A549 treated with Hydrocortisone at 1 μM for 4 hours (cell line): ENCODE measurements at places on chromosomes 2 and 18. TPM values are rescaled to one million over a fixed set of nuclear protein-coding genes. Genes with fewer than 3 reads are reported as not detected.

ZNF396 gene
- total RNA-seq, result 0.66 to 0.88 TPM (median 0.78 TPM) in 5 replicates

SFT2D3 gene
- 4.4 to 6.0 TPM (median 5.5 TPM) in 5 replicates for total RNA-seq

GATA6 gene
- 1.4 to 1.7 TPM (median 1.4 TPM) in 5 replicates for total RNA-seq

NTSR2 gene
- 0.05 to 0.09 TPM in 2 of 5 replicates, not detected in the others for total RNA-seq

PSME4 gene
- 43.4 to 57.2 TPM (median 46.7 TPM) in 5 replicates for total RNA-seq

ALLC gene
- total RNA-seq, result 0.07 TPM in 1 of 5 replicates, not detected in the others

SIGLEC15 gene
- 0.05 to 0.06 TPM in 2 of 5 replicates, not detected in the others for total RNA-seq

INHBB gene
- total RNA-seq, result 23.3 to 28.9 TPM (median 25.9 TPM) in 5 replicates

PPIL3 gene
- 20.4 to 28.6 TPM (median 23.9 TPM) in 5 replicates for total RNA-seq

CTNNA2 gene
- 0.15 to 0.36 TPM (median 0.21 TPM) in 5 replicates for total RNA-seq

SF3B6 gene
- 158 to 181 TPM (median 175 TPM) in 5 replicates for total RNA-seq

SERPINB4 gene
- 0.09 to 0.25 TPM (median 0.18 TPM) in 4 of 5 replicates, not detected in the other for total RNA-seq

MYCN gene
- total RNA-seq, result not detected in 5 replicates

PLGLB2 gene
- 0.13 to 0.32 TPM (median 0.16 TPM) in 5 replicates for total RNA-seq

GALNT13 gene
- 5.9 to 12.4 TPM (median 9.1 TPM) in 5 replicates for total RNA-seq

CROCC2 gene
- not detected in 5 replicates for total RNA-seq

SPATA3 gene
- total RNA-seq, result not detected in 5 replicates

AKAIN1 gene
- total RNA-seq, result not detected in 5 replicates

APOB gene
- 0.01 to 0.10 TPM (median 0.06 TPM) in 4 of 5 replicates, not detected in the other for total RNA-seq

STON1 gene
- total RNA-seq, result 0.32 to 0.52 TPM (median 0.40 TPM) in 5 replicates

HNMT gene
- total RNA-seq, result 0.47 to 1.4 TPM (median 0.98 TPM) in 5 replicates

TM4SF20 gene
- total RNA-seq, result 6.6 to 8.7 TPM (median 8.0 TPM) in 5 replicates

ALK gene
- 0.02 TPM in 1 of 5 replicates, not detected in the others for total RNA-seq

KCNJ3 gene
- total RNA-seq, result not detected in 5 replicates

ZNF236 gene
- 1.7 to 3.4 TPM (median 2.7 TPM) in 5 replicates for total RNA-seq

ANKRD62 gene
- not detected in 5 replicates for total RNA-seq

ITGB6 gene
- total RNA-seq, result 0.46 to 0.77 TPM (median 0.67 TPM) in 5 replicates

SIX3 gene
- 1.9 to 2.9 TPM (median 2.8 TPM) in 5 replicates for total RNA-seq

LYPD1 gene
- total RNA-seq, result 14.6 to 20.6 TPM (median 15.7 TPM) in 5 replicates

YES1 gene
- 16.6 to 32.6 TPM (median 21.2 TPM) in 5 replicates for total RNA-seq

GKN2 gene
- total RNA-seq, result 1.8 to 3.1 TPM (median 2.5 TPM) in 5 replicates

SH3RF3 gene
- total RNA-seq, result 0.54 to 0.66 TPM (median 0.62 TPM) in 5 replicates

IL36G gene
- not detected in 5 replicates for total RNA-seq

HOXD3 gene
- total RNA-seq, result 0.08 to 0.18 TPM (median 0.17 TPM) in 4 of 5 replicates, not detected in the other

CCDC141 gene
- total RNA-seq, result 0.01 TPM in 1 of 5 replicates, not detected in the others

SPEG gene
- 6.5 to 10.3 TPM (median 8.3 TPM) in 5 replicates for total RNA-seq
